SK-N-DZ (cell line): ENCODE measurements at places on chromosomes 4 and X.
A peak's percentile ranks its signal among the peaks of the same experiment; 100 is the strongest.

DNA sequence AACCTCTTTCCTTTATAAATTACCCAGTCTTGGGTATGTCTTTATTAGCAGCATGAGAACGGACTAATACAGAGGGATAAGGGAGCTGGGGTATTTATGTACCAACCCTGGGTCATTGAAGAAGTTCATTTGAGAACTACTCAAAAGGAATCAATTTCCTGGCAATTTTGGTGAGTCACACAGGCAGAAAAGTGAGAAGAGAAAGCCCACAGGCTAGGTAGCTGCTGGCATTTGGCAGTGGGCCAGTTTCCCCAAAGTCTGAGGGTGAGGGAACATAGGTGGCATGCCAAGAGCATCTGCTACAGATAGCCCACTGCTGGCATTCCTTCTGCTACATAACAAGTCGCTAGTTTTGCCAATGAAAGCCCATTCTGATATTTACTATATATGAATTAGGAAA is 411.2 kb downstream of the MID1IP1 start:
- DNase-seq = no peak

- no peak for DNase-seq
These were observed 29.2 kb downstream of the HTT-AS start for GRCh38 chr4:3044870-3045819.

DNA sequence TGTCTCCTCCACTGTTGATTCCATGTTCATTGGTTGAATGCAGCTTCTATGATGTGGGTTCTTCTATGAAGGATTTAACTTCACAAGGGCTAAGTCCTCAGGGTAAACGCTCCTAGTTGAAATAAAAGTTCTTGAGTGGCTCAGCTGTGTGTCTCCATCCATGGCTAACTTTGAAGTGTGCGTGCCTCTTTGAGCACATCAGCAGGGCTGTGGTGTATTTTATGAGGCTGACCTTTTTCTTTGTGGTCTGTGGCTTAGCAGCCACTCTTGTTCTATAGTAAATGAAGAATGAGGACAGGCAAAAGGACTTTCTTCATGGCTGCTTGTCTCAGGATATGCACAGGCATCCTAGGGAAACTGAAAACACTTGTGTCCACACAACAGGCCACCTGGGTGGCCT is 88.5 kb downstream of the KIT start:
- no peak for DNase-seq

DNA sequence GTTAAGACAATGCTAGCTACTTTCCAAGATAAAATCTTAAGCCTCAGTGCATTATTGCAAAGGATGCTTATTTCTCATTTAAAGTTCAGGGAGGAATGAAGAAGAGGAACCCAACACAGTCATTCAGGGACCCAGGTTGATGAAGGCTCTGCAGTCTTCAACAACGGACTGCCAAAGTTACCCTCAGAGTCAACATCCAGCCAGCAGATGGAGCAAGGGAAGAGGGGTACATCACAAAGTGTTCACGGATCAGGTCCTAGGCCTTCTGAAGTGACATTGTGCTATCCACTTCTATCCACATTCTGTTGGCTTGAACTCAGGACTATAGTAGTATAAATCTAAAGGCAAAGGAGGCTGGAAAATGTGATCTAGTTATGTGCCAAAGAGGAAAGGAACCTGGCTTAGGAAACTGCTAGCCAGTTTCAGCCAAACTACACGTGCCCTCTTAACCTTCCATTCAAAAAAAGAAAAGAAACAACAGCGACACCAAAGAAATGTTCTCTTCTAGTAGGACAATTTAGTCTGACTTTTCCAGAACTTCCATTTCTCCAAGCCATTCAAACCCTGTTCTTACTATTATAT is 28.8 kb downstream of the NKX6-1 start:
- no peak for DNase-seq

DNA sequence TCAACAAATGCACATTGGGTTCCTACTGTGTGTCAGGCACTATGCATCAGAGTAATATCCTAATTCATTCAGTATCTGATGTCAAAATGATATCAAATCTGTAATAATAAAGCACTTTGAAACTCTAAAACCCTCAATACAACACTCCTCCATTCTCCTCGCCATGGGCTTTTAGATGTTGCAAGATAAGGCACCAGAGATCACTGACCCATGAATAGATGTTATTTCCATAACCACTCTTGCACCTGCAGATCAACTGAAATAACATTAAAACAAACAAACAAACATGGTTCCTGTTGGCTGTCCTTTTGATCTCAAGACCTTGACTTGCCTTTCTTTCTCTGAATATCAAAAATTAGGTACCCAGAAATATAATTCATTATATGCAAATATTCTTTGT is 100.2 kb downstream of the MAB21L2 start:
- DNase-seq = peak; percentile 50

DNA sequence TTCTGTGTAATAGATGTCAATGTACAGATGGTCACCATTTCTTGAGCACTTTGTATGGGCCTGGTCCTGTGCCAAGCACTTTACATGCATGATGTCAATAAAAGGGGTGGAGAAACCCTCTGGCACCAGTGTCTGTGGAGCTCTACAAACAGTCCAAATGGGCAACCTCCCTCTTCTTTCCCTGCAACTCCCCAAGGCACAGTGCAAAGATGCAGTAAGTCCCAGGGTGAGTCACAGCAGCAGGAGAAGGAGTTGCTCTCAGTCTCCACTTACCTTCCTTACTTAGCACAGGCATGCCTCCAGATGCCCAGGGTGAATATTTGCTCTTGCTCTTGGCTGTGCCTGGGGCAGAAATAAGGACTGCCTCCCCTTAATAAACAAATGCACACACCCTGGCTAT is 4.3 kb downstream of the OCIAD2 start:
- no peak for DNase-seq

DNA sequence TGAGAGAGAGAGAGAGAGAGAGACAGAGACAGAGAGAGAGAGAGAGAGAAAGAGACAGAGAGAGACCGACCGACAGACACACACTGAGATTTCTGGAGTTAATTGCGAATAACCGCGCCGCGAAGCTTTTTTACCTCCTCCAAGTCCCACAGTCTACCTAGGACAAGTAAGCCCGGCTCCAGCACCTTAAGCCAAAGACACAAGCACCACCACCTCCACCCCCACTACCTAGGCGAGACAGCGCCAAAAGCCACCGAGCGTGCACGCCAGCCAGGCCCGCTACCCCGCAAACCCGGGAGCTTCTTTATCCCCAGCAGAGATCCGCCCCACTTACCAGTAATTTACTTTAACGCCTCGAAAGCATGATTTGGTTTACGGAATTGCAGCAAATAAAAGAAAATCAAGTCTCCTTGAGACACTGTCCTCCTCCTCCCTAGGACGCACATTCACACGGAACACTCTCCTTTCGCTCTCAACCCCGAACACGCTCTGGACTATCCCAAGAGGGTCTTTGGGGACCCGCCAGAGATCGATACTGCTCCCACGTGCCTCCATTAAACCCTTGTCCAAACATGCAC is 649.6 kb upstream of the DIPK2B start:
- DNase-seq = no peak

GRCh38 chrX:31508338-31508737 is 436.5 kb upstream of the FTHL17 start:
- peak; percentile 26 for DNase-seq

DNA sequence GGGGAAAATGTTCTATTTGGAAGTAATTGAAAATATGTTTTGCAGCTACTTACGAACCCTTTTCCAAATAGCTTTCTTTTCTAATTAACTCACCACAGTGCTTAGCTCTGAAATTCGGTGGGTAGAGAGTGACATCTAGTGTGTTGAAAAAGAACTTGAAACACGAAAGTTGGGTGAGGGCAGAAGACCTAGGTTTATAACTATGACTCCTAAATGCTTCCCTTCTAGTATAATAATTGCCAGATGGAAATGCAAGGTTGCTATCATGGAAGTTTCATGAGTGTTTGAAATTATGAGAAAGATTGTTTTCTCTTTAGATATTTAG is 77.3 kb upstream of the NOCT start:
- no peak for DNase-seq

DNA sequence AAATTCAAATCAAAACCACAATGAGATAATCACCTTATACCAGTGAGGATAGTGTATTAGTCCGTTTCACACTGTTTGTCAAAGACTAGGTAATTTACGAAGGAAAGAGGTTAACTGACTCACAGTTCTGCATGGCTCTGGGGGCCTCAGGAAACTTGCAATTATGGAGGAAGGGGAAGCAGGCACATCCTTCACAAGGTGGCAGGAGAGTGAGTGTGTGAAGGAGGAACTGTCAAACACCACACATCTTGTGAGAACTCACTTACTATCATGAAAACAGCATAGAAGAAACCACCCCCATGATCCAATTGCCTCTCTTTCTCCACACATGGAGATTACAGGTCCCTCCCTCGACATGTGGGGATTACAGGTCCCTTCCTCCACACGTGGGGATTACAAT is 54.7 kb upstream of the TRPC5 start:
- DNase-seq = no peak

GRCh38 chrX:119997570-119997969 is 54.0 kb upstream of the NKAP start:
- DNase-seq = no peak

DNA sequence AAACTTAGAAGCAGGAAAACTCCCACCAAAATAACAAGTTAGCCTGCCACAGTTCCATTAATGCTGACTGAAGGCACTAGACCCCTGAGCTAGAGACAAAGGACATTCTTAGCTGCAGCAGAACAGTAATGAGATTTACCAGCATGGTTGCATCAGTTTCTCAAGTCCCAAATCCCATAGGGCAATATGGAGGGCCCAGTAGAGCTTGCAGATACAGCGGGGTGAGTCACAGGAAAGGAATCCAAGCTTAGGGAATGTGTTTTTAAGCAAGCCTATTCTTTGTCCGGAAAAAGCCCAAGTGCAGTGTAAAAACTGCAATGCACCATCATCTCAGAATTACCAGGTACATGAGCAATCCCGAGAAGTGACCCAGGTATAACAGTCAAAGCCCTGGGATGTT is 51.3 kb upstream of the EXOC1L start:
- no peak for DNase-seq

DNA sequence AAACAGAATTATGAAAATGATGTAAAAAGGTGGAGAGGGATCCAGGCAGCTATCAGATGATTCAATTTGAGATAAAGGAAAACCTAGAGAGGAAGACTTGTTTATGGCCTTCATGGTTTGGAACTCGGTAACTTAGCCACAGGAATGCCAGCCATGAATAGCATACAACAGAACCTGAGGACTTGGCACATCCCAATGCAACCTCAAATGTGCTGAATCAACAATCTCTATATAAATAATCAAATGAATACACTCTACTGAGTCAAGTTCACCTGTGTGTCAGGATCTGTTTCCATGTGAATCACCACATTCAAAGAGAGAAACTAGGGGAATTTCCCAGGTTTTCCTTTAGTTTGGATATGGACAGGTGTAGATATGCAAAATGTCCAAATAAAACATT is 86.9 kb downstream of the MBNL3 start:
- DNase-seq = no peak

- no peak for DNase-seq
These were observed 3.6 kb downstream of the SLC10A6 start for GRCh38 chr4:86845593-86845992.
